Bone marrow (tissue), 2 donors: ENCODE measurements at places on chromosomes 12 and 14.

DNA sequence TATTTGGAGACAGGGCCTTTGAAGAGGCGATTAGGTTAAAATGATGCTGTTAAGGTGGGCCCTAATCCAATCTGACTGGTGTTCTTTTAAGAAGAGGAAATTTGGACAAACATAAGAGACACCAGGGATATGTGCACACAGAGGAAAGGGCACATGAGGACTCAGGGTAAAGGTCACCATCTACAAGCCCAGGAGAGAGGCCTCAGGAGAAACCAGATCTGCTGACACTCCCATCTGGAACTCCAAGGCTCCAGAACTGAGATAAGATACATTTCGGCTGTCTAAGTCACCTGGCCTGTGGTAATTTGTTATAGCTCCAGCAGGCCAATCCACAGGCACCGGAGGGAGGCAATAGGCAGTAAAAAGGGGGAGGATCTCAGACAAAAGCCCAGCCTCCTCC lies 48.6 kb downstream of the KICS2 start:
- DNase-seq = no peak

DNA sequence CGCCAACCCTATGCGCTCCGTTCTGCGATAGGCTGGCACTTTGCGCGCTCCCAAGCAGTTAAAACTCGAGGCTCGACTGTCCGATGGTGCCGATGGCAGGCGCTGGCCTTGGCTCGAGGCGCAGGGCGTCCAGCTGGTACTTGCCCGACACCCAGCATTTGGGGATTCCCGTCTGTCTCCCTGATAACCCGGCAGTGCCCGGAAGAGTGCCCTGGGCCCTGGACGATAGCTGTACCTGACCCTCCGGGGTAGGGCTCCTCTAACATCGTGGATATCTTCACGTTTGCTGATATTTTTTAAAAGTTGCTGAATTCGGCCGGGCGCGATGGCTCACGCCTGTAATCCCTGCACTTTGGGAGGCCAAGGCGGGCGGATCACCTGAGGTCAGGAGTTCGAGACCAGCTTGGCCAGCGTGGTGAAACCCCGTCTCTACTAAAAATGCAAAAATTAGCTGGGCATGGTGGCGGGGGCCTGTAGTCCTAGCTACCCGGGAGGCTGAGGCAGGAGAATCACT lies 908 bp upstream of the WIF1 start:
- no peak for DNase-seq

DNA sequence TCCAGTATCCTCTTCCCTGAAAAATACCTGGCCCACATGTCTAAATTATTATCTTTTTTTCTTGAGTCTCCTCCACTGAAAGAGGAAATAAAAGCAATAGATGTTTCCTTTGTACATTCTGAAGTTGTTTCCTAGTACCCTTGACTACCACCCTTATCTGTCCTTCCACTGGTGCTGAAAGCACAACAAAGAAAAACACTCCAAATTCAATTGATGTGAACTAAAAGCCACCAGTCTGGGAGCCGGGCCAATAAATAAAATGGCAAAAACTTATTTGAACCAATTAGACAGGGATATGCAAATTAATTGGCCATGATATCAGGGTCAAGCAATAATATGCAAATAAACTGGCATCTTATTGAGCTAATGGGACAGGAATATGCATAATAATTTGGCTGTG lies 330.5 kb downstream of the PAWR start:
- DNase-seq = no peak

DNA sequence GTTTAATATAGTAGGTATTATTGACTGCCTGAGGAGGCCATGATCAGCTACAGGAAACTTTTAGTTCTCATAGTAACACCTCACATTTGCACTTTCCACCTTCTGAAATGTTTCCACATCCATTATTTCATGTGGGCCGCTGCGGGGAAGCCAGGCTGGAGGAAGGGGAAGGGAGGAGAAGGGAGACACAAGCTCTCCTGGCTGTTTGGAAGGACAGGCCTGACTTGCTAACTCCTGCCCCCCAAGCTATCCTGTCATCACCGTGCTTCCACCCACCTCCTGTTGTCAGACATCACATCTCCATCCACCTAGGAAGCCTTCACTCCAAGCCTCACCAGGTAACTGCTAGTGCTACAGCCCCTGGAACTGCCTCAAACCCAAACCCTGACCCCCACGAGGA lies 9.5 kb downstream of the DPF3 start:
- no peak for DNase-seq

GRCh38 chr14:69525896-69526295 lies 41.4 kb downstream of the PLEKHD1 start:
- DNase-seq = no peak

DNA sequence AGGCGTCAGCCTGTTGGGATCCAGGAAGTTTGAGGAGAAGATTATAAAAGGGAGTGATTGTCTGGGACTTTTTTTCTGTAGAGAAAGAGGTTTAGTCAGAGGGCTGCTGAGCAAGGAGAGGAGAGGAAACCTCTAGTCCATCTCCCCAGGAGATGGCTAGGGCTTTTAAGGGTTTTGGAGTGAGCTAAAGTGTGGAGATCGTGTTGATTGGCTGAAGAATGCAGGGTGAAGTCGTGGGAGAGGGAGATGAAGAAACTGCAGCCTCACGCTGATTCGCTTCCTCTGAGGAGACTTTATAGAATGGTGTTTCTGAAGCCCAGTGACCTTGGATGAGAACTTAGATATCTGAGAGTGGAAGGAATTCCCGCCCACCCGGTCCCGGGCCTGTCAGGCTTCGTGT lies 193.7 kb upstream of the PWP1 start:
- DNase-seq = no peak

DNA sequence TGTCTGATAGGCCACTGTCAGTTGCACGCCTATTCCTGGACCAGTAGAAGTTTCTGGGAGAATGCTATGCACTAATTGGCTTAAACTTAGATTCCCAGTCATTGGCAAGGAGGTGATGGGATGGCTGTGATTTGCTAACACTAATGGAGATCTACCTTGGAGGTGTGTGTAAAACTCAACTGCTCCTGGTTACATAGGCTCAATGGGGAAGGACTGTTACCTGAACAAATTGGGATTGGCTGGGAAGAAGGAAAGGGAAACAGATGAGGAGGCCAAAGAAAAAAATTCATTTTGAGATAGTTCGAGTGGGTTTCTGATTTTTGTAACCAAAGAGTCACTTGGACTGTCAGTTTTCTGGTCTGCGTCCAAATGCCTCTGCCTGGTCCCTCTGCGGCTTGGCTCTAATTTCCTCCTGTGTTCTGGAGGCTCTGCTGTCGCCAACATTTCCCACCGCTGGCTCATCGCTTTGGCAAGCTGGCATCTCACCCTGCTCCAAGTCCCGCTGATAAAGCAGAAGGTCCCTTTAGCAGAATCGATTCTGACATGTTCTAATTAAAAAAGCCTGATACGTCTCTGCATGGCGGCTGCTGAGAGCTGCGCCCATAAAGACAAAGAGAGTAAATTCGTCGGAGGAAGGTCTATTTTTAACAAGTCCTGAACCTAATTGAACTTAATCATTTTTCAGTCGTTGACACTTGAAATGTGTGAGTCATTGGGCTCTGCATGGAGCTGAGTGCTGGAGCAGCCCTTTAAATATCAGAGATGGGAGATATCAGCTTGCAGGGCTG lies 2.0 kb upstream of the CCDC63 start:
- DNase-seq = no peak

- no peak for DNase-seq
Observed at GRCh38 chr14:90301122-90301521, 30.6 kb downstream of the NRDE2 start.

- no peak for DNase-seq
Observed at GRCh38 chr14:78863143-78863542, 693.0 kb downstream of the NRXN3 start.

GRCh38 chr12:45918818-45919217 lies 71.6 kb downstream of the SCAF11 start:
- DNase-seq = no peak

DNA sequence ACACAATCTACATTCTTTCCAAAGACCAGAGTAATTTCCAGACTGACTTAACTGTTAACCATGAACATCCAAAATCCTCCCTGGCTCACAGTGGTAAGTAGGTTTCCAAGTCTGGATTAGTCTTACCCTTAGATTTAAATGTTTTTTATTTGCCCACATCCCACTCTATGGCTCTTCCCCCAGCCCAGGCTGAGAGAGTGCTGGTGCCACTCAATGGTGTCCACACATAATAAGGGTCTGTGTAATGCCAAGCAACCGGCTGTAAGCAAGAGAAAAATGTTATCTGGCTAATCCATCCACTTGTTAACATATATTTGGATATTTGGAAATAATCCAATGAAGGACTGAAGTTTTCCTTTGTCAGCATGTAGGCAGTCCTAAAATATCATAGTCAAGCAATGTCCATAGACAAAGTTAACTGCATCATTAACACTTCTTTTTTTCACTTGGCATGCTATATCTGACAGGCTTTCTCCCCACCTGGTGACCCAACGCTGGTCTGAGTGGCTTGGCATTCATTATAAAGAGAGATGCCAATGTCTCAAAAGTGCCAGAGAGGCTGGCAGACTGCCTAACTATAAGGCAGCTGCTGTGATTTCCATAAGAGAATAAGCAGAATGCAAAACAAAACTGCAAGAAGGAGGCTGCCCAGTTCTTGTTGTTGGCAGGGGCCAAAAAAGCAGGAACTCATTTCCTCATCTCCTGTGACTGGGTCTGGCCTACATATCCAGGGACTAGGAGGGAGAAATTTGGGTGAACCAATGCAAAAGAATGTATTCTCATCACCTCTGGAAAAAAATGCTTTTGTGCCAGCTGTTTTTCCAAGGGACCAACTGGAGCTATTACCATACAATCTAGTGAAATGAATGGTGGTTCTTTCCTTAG lies 13.9 kb upstream of the HOXC13 start:
- no peak for DNase-seq

DNA sequence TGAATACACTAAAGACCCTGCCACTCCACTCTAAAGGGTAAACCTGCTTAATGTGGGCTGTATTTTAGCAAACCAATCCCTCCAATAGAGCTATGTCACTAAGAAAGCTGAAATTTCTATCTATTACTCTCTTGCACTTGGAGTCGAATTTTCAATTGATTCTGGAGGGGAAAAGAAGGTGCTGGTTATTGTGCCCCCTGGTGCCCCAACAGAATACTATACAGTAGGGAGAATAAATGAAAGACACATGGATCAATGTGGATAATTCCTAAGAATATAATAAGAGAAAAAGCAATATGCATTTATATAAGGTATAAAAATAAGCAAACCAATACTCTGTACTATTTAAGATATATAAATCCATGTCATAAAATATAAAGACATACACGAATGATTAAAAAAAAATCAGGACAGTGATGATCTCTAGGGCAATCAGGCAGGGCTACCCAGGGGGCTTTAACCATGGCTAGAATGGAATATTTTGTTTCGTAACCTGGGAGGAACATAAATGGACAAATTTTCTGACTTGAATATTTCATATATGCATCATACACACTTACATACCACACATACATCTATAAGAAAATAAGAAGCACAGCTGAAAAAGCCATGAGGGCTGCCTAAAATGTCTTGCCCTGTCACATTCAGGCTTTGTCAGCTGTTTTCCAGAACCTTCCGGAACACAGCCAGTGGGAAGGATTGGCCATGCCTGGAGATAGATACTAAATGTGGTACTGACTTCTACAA lies 54.4 kb downstream of the EFCAB11 start:
- no peak for DNase-seq

DNA sequence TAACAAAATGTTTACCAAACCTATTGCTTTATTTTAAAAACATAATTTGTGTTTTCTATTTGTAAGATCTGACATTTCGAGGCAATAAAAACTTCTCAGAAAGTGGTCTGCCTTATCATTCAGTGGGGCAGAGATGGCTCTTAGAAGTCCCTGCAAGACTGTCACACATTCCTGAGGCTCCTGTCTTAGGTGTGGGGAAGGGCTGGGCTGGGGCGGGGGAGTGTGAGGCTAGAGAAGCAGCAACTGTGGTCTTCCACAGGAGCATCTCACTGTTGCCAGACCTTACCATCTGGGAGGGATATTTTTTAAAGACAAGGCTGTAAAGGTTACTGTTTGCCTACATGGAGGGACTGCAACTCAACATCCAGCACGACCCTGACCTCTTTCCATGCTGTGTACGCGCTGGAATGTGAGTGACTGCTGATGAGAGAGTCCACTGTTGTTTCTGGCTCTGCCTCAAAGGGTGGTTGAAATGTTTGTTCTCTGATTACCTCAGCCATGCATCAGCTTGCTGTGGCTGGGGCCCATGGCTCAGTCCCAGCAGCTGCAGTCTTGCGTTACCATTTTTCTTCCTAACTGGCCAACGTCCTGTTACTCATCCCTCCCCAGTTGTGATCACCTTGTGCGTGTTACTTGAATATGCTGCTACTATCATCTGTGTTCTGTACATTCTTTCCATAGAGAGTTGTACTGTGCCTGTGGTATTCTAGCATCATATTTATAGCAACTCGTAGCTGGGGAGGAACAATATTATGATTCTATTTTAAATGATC lies 12.4 kb downstream of the ERG28 start:
- DNase-seq = no peak

DNA sequence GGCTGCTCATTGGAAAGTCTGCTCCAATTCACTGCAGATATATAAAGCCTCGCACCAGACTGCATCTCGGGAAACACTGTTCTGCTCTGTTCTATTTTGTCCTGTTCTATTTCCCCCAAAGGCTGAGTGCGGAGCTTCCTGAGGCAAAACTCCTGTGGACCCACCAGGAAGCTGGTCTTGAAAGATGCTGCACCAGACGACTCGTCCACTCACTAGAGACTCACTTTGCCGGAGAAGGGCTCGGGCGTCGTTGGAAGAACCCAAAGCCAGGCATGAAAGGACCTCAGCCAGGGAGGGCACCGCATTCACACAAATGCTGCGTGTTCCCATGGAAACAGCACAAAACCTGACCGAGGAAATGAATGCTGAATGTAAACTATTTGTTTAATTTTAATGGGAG lies 331.2 kb upstream of the SFSWAP start:
- no peak for DNase-seq

DNA sequence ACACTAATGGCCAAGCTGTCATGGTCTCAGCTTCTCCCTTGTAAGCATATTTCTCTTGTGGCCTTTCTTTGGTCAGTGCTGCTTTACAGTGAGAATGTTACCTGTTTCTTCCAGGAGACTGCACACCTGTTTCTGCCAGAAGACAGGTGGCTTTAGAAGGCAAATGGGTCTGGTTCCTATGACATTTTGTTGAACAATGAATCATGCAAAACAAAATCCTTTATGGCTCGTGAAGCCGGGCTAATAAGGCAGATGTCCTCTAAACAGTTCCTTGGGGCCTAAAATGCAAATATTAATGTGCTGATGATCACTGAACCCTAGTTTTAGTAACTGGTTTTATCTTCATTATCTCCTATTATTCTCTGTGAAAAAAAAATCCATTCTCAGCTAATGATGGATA lies 927.6 kb downstream of the GALC start:
- no peak for DNase-seq

DNA sequence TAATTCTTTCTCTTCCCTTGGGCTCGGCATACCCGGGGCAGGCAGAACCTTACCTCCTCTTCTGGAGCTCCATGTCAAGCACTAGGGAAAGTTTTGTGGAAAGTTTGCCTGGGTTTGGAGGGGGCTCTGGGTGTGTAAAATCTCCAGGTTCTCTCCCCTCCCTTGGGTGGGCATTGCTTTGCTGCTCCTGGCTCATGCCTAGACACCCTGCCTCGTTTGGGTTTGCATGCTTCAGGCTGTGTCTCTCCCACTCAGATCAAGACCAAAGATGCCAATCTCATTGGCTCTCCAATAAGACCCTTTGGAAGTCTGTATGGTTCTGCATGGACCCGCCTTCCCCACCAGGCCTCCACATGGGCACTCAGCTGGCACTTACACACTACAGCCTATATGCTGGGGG lies 6.2 kb upstream of the KRT2 start:
- DNase-seq = no peak
